ENCODE measurements at places on chromosomes 6 and 20.

- DNase-seq: no peak
Measured at GRCh38 chr6:137543114-137543513, 48.9 kb upstream of the OLIG3 start.

GRCh38 chr6:444653-445275 is 53.2 kb downstream of the IRF4 start:
- peak; percentile 46 for DNase-seq

DNA sequence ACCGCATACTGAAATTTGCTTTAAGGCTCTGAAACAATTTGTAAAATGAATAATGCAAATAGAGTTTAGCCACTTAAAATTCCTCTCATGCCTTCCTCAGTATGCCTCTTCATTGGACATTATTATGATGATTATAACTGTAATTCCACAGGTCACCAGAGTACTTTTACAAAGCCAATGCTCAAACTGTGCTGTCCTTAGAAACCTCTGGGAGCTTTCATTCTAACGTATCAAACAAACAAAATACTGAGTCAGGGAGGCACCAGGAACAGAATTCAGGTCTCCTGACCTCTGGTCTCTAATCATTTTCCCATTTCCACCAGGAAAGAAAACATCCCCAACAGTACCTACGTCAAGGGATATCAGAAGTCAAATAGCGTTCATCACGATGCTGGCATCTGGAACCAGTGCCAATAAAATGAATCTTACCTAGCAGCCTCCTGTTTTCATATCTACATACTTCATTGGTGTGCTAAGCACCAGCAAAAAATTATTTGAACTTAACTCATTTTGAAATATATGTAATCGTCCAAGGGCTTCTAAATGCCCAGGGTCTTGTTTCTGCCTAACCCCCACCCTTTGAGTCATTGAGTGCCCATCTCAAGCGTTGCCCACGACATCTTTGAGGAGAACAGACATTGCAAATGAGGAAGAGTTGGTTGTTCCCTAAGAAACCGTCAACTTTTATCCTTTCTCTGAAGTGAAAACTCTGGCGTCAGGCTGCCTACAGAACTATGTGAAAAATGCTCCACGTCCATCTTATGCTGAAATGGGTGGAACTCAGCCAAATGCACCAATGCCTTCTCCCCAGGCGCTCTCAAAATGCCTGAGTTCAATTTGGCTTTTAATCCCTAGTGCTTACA is 37.9 kb downstream of the NEDD9 start:
- no peak for DNase-seq

DNA sequence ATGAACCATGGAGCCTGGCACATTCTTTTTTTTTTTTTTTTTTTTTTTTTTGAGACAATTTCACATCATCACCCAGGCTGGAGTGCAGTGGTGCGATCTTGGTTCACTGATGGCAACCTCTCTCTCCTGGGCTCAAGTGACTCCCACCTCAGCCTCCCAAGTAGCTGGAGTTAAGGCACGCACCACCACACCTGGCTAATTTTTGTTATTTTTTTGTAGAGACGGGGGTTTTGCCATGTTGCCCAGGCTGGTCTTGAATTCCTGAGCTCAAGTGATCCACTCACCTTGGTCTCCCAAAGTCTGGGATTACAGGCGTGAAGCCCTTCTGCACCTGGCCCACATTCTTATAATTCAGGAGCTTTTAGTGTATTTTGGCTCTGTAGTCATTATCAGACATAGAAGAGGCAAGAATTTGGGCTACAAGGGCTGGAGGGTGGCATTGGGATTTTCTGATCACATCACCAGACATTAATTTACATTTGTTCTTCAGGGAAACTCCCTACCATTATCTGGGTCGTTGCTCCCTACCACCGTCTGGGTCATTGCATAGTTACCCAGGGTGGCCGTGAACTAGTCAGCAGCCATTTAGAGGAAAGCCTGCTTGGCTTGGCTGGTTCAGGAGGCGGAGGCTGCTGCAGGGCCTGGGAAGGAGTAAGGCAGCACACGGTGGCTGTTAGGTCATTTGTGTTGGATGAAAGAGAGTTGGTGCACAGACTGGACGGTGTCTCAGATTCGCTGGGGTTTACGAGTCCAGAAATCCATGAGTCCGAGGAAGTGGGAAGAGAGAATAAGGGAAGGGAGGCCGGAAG is 17.6 kb downstream of the ARID1B start:
- DNase-seq: no peak

DNA sequence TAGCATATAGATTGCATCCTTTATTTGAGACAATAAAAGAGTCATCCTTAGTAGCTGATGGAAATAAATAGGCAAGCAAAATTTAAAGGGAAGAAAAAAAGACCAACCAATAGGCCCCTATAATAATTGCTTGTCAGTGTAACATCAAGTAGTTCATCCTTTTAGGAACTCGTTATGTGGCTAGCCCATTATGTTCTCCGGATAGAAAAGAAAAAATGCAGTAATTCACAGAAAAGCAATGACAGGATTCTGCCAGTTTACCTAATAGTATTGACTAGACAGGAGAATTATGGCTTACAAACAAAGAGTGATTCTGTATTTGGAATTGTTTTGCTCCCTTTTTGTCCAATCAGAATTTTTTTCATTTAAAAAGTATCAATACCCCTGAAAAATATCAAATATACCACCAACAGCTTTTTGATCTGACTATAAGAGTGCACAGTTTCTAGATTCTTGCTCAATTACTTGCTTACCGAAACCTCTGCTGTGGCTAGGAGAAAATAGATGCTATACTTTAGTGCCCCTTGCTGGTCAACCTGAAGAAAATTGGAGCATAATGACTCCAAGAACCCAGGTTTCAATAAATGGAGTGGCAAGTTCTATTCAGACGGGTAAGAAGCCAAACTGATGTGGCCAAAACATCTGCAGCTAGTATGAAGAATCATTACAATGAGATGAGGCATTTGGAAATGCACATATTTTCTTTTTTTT is 91.5 kb upstream of the SASH1 start:
- DNase-seq: peak; percentile 66

GRCh38 chr6:138987080-138987642 is 892 bp downstream of the REPS1 start:
- no peak for DNase-seq

GRCh38 chr6:135129136-135129856 is 51.8 kb upstream of the MYB start:
- DNase-seq: peak; percentile 83

- peak; percentile 17 for DNase-seq
Measured at GRCh38 chr6:42142118-42142835, at the start of gene C6orf132. TSS of gene C6orf132 (minus strand) at chr6:42142620. CDS start at chr6:42142444, 176 bp downstream.

DNA sequence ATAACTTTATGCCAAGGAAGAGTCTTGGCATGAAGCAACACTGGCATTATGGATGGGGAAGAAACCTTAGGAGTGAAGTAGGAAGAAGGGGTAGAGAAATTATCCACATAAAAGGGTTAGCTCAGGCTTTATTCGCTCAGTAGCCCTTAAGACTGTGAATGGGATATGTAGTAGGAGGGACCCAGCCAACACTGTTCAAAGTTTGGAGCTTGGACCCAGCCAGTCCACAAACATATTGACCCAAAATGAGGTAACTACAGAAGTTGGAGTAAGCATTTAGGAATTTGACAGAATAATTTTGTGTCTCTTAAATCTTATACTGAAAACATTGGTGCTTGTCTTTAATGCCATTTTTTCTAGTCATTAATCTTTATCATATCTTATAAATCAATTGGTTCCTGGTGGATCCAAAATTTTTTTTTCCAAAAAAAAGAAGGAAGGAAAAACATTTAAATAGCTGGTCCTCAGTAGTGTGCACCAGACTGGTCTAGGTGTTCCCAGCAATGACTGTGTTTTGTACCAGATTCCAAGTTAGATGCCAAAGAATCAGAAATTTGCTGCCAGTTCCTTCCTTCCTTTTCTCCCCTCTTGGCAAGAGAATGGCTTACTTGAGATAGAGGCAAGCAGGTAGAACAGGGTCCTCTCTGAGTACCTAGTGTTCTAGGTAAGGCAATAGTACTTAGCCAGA is 451.8 kb upstream of the SOX4 start:
- DNase-seq: no peak

DNA sequence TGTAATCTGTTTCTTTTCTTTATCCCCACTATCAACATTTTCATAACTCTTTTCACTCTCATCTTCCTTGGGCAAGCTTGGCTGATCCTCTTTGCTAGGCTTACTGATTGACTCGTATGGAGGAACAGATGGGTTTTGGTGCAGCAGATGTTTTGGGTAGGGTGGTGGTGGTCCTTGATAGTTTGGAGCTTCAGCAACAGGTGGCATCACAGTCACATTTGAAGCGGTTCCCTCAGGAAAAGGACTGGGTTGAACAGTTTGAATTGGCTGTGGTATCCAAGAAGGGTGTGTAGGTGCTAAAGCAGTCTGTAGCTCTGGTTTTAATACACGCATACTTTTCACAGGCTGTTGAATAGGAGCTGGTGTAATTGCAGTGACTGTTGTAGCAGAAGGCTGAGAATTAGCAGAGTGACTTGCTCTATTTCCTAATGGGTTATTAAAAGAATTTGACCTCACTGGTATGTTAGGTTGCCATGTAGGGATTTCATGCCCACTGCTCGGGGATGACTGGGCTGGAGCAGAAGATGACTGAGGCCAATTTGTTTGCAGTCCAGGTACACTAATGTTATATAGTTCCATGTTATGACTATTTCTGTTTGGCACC is 34.5 kb downstream of the LATS1 start:
- DNase-seq: no peak

GRCh38 chr6:31007694-31008093 is 2.6 kb upstream of the MUC22 start:
- no peak for DNase-seq

- DNase-seq: no peak
Measured at GRCh38 chr6:8000188-8000596, 64.0 kb downstream of the BLOC1S5 start.

GRCh38 chr6:143058987-143059386 is 1.7 kb upstream of the AIG1 start:
- DNase-seq: no peak

GRCh38 chr20:50555662-50556061 is 45.5 kb downstream of the PTPN1 start:
- no peak for DNase-seq

GRCh38 chr6:33288141-33288920 is 708 bp downstream of the WDR46 start:
- DNase-seq: peak; percentile 16

- DNase-seq: no peak
Measured at GRCh38 chr6:124869416-124869815, 92.8 kb upstream of the RNF217 start.

- DNase-seq: no peak
Measured at GRCh38 chr6:51464956-51465355, 622.5 kb downstream of the PKHD1 start.

DNA sequence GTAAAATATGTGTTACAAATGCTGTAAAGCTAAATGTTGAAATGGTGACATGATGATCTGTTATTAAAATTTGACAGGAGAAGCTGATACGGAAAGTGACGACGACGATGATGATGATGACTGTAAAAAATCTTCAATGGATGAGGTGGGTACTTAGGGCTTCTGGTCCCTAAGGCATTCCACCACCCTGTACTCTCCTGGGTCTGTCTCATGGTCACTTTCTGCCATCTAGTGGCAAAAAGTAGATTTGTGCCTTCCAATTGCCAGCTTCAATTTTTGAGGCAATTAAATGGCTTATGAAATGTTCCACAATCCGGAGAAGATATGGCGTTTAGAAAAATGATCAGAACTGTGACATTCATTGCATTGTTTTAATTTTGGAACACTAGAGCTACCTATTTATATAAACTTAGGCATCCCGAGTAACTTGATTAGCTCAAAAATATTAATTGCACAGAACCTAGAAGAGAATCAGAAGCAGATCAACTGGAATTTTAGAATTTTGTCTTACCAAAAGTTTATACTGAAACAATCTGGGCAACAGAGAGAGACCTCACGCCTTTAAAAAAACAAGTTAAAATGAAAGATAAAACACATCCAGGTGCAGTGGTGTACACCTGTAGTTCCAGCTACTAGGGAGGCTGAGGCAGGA is 346.5 kb upstream of the PLCB4 start:
- DNase-seq: peak; percentile 72

GRCh38 chr6:42409581-42409980 is 42.1 kb downstream of the TRERF1 start:
- DNase-seq: peak; percentile 75

DNA sequence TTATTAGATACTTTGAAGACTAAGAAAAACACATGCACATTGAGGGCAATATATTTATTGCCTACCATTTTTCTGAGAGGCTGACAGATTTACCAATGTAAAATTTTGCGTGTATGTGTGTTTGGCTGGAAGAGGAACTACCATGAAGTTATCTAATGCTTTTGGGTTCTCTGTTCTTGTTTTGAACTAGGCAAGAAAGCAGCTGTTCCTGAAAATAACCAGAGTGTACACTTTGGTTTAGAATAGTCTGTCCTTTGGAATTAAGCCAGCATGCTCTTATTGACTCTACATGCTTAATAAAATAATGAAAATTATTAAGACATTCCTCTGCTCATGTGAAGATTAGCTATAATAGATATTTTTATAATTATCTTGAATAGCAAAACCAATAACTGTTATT is 129.2 kb downstream of the MYB start:
- peak; percentile 68 for DNase-seq

DNA sequence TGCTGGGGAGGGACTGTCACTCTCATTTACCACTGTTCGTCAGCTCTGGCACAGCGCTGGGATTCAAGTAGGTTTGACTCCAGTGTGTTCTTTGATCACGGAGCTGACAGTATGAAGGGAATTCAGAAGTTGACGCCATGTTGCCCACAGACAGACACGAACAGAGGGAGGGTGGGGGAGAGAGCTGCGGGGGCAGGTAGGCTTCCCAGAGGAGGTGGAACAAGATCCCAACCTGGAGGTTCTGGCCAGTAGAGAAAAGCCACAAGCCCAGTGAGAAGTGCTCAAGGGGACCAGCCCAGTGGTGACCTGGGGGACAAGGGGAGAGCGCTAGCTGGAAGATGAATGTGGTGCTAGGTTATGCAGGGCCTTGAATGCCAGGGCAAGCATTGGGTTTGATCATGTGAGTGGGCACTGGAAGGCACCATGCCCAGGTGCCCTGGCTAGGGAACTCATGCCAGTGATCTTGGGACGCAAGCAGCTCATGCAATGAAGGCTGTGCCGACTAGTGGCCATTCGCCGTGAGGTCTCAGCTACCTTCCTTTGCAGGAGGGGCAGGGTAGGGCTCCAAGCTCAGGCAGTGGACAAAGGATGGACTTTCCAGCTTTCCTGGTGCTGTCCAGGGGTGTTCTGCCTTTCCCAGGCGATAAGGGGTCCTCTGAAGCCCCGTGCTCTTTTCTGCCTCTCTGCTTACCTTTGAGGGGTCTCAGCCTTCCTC is 50.4 kb upstream of the APCDD1L start:
- DNase-seq: no peak

GRCh38 chr6:32177183-32177787 is 920 bp upstream of the RNF5 start:
- DNase-seq: peak; percentile 62

DNA sequence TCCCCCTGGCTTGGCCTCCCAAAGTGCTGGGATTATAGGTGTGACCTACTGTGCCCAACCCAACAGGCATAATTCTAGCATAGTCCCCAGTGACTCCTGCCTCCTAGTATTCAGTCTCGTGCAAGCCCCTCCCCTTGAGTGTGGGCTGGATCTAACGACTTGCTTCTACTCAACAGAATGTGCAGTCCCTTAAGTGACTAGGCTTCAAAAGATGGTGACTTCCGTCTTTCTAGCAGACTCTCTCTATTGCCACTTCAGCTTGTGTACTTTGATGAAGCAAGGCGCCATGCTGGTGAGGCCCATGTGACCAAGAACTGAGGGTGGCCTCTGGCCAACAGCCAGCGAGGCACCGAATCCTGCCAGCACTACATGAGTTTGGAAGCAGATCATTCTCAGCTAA is 109.6 kb upstream of the TRAF3IP2 start:
- DNase-seq: no peak
